ENCODE measurements at places on chromosomes 11 and 22.

DNA sequence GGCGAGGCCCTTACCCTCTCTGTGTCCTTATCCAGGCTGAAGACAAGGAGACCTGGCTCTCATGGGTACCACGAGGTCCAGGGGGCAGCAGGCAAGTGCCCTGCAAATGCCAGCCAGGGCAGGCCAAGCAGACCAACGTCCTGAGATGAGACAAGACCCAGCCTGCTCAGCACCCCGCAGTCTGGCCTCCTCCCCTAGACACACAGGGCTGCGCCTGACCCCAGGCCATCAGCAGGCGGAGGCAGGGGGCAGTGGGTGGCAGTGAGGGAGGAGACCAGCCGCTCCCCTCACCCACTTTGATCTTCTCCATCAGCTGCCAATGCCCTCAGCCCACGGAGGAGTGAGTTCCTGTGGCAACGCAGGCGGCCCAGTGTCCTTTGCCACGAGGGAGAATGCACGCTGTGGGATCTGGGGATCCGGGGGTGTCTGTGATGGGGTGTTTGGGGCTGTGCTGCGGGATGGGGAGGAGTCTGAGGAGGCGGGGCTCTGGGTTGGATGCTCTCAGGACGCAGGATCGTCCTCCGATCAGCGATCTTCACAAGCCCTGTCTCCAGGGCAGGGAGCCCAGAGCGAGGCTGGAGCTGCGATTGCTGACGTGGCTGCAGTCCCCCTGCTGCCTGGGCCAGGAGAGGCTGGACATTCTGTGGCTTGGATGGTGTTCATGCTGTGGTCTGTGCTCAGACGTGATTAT lies 30.5 kb upstream of the PPARA start:
- no peak for DNase-seq

DNA sequence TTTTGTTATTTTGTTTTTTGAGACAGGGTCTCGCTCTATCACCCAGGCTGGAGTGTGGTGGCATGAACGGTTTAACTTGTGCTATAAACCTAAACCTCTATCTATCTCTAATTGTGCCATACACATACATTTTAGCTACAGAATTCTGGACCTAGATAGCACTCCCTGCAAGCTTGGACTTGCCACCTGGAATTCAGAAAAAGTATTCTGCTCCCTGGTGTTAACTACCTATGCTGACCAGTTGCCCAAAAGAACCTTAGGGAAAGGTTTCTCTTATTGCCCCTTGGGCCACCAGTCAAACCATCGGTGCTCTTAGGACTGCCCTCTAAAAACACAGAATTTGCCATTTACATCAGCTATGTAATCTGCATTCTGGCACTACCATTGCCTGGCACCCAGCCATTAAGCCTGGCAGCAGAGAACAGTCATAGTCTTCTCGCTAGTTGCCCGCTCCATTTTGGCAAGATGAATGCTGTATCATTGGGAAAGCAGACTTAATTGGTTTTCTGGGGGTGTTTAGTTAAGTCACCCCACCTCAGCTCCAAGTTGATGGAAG lies 55.3 kb downstream of the ETS1 start:
- DNase-seq, result no peak

- no peak for DNase-seq
These were observed 77.8 kb upstream of the GDPD4 start for GRCh38 chr11:77379253-77379652.

- DNase-seq, result no peak
These were observed 3.0 kb upstream of the B3GAT1 start for GRCh38 chr11:134414766-134415765.

DNA sequence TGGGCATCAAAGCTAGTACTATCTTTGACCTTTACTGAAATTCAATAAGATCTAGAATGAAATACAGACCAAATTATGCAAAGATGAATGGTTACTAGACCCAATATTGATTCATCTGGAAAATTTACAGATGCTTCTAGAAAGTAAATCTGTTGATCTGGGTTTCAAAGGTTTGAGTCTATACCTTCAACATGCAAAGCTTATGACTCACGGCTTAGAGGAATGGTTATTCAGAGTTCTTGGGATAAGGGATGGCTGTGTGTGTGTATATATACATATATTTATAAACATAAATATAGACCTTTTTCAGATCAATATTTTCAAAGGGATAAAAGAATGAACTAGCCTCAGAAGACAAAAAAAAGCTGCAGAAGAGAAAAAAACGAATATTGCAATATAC lies 1.3 kb downstream of the SPTY2D1 start:
- no peak for DNase-seq

DNA sequence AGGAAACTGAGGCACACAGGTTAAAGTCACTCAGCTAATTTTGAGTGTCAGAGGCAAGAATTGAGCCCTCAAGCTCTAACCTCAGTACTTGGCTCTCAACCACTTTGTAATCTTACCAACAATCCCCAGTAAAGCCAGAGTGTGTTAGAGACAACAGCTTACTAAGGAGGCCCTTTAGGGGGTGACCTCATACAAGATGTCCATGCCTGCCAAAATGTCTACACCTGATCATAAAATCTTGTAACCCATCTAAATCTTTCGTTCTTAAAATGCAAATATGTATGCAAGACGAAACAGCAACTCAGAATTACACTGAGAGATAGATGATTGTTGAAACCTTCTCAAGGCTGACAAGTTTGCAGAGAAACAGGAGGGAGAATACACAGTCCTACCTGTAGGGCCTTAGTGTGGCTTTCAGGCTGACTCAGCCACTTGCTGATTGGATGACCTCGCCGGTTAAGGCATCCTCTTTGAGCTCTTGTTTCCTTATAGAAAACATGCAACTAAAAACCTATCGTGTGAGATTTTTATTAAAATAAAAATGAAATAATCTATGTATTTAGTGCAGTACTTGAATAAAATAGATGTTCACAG lies 143.2 kb downstream of the OPCML start:
- no peak for DNase-seq

GRCh38 chr22:27874185-27874584 lies 44.9 kb downstream of the PITPNB start:
- no peak for DNase-seq

GRCh38 chr22:37746366-37747079 lies 49.7 kb downstream of the TRIOBP start:
- DNase-seq, result no peak

DNA sequence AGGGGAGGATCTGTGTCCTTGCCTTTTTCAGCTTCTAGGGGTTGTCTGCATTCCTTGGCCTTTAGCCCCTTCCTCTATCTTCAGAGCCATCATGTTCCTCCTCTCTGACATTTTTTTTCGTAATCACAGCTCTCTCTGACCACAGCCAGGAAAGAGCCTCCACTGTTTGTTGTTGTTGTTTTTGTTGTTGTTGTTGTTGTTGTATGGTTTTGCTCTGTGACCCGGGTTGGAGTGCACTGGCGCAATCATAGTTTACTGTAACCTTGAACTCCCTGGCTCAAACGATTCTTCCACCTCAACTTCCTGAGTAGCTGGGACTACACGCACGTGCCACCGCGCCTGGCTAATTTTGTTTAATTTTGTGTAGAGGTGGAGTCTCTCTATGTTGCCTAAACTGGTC lies 55.3 kb upstream of the KCNQ1OT1 start:
- no peak for DNase-seq

GRCh38 chr11:134864968-134865305 lies 452.9 kb upstream of the B3GAT1 start:
- no peak for DNase-seq

DNA sequence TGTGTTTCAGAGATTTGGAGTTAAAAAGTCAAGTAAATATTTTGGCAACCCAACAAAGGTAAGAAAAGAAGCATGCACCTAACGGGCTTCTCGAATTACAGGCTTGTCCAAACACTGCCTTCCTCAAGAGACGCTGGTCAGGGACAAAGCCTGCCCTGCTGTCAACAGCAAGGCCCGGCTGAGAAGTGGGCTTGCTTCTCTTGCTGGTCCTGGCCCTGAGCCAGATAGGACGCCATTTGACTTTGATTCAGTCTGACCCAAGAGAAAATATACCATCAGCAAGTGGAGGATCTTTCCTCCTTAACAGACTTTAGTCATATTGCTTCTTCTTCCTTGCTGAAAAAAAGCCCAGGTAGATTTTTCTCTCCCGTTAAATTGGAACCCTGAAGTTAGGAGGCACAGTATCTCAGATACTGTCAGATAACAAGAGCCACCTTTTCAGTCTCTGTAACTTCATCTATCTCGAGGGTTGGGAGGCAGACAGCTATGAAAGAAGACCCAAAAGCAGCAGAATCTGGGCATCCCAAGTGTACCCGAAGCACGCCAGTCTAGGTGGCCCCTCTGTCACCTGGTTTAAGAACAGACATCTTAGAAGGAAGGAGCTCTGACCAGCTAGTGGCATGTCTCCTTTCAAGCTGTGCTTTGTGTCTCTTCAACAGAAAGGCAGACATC lies 57.5 kb downstream of the C22orf31 start:
- DNase-seq, result no peak

DNA sequence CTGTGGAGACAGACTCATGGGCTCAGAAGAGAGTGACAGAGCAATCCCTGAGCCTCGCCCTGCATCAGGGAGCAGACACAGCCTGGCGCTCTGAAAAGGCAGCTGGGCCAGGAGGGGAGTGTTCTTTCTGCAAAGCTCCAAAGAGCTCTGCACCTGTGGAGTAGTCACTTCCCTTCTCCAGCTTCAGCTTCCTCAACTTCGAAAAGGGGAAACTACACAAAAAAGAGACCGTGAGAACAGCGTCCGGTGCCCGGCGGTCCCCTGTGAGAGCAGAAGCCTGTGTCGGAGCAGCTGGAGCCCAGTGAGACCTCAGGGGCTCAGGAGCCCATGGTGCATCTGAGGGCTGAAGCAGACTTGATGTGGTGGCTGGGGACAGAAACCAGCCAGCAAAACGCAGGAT lies 35.1 kb downstream of the TP53I11 start:
- DNase-seq, result no peak

GRCh38 chr11:44065841-44066731 lies at the start of gene ACCS:
Gene ACCS, plus strand, starts transcription at chr11:44066270. Its CDS starts 1,358 bp downstream, at chr11:44067628.
- DNase-seq, result peak; percentile 87

DNA sequence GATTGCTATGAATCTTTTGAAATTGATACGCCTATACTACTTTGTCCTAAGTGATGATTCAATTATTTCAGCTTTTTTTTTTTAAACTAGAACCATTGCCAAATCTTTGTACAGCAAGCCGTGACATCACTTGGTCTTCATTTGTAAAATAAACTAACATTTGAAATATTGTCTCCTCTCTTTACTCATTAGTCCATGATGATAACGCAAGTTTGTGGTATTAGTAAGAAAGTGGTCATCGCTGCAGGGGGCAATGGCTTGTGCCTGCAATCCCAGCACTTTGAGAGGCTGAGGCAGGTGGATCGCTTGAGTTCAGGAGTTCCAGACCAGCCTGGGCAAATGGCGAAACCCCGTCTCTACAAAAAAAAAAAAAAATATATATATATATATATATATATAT lies 12.9 kb upstream of the ARHGAP42 start:
- DNase-seq, result no peak

GRCh38 chr11:83012168-83013067 lies 59.3 kb downstream of the RAB30 start:
- no peak for DNase-seq

DNA sequence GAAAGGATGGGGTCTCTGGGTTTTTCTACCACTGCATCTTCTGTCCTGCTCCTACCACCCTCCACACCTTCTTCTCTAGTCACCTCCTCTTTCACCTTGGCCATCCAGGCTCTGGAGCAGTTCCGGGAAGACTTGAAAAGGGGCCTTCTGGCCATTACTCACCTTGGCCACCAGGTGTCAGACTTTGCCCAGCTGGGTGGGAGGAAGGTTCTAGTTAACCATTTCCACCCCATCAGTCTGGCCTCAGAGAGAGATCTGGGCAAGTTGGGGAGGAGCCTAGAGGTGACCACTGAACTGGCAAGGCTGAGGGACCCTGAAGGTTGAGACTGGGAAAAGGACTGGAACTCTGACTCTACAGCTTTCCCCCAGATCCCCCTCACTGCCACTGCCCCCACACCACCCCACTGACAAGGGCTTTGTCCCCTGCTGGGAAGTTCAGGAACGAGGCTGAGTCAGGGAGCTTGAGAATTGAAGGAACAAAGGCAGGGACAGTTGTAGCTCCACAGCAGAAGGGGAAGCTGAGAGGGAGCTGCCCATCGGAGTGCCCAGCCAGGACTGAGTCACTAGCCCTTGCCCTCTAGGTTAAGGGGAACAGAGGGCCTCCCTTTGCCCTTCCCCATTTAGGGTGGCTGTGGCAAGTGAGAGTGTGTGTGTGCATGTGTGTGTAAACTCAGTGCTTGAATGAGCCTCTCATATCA lies 3.7 kb upstream of the POLD4 start:
- peak; percentile 81 for DNase-seq

All from GM10248 (cell line).